ENCODE measurements at places on chromosomes 1 and 21. TPM values are rescaled to one million over a fixed set of nuclear protein-coding genes. Genes with fewer than 3 reads are reported as not detected.

DNA sequence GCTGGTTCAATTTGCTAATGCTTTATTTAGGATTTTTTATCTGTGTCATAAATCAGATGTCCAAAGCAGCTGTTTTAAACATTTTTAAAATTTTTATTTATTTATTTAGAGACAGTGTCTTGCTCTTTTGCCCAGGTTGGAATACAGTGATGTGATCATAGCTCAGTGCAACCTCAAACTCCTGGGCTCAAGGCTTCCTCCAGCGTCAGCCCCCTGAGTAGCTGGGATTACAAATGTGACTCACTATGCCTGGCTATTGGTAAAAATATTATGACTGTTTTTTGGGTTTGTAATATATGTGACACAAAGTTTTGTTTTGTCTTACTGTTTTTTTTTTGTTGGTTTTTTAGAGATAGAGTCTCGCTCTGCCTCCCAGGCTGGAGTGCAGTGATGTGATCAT is 11.8 kb downstream of the ZBED6 start:
- DNase-seq: no peak

GRCh38 chr1:50610563-50610962 is 187.3 kb upstream of the DMRTA2 start:
- no peak for DNase-seq

FALEC gene
- 2.6 TPM for total RNA-seq

SNAP47 gene
- total RNA-seq: 34.9 TPM

DNA sequence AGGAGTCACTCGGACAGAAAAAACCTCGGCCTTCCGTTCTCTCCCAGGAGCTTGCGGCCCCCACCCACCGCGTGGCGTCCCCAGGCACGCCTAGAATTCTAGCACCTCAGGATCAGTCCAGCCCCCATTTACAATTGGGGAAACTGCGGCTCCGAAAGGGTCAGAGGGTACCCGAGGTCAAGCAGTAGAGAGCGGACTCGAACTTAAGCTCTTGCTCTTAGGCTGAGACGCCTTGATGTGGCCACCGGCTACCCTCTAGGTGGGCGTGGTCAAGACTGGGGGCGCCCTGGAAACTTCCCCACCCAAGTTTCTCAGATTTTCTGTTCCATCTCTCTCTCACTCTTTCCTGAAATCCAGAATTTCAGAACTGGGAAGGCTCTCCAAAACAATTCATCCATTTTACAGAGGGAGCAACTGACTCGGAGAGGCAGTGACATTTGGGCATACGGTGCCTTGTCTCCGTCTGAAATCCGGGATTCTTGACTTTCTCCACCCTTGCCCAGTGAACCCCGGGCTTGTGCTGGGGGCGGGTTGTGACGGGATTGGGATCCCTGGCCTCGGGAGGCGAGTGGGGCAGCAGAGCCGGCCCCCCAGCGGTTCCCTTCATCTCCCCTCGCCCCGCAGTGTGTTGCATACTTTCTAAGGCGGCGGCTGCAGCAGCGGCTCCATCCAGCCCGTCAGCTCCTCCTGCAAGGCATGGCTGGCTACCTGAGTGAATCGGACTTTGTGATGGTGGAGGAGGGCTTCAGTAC is 777 bp downstream of the AZIN2 start:
- DNase-seq: peak; percentile 21

NHLH1 gene
- total RNA-seq: 0.39 TPM

DNA sequence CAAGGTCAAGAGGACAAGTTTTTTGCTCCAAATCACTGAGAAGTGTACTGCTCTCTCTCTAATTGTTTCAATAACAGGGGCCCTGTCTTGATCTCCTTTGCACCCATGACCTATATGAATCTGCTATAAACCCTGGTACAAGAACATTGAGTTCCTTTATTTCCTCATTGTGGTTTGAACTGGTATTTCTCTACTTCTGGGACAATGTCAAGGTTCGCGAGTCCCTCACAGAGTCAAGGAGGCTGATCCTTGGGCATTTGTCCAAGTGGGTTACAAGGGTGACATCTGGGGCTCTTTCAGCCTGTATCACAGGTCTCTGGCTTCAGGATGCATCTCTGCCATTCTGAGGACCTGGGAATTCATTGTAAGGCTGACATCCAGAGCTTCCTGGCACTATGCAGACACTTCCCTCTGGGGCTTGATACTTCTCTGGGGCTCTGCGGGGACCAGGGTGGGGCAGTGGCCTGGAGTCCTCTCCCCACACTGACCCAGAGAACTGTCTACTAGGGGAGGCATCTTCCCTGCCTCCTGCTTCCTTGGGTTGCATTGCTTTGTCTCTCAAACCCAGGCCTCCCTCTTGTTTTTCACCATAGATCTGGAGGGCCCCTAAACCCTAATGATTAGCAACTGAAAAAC is 22.5 kb upstream of the ZNF648 start:
- no peak for DNase-seq

ECM1 gene
- 1.9 TPM for total RNA-seq

DNA sequence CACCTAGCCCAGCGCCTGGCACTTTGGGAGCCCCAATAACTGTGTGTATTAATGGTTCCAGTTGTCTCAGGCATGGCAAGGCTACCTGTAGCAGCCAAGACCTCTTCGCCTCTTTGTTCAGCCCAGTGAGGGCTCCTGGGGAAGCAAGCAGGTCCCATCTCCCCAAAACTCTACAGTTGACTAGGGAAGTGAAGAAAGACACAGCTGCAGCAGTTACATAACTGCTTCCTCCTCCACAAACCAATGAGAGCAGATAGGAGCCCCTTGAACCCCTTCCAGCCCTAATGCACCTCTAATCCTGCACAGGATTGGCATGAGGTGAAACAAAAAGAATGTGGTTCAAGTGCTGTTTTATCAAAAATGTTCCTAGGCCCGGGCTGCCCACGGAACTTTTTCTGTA is 100.5 kb downstream of the SYF2 start:
- no peak for DNase-seq

DNA sequence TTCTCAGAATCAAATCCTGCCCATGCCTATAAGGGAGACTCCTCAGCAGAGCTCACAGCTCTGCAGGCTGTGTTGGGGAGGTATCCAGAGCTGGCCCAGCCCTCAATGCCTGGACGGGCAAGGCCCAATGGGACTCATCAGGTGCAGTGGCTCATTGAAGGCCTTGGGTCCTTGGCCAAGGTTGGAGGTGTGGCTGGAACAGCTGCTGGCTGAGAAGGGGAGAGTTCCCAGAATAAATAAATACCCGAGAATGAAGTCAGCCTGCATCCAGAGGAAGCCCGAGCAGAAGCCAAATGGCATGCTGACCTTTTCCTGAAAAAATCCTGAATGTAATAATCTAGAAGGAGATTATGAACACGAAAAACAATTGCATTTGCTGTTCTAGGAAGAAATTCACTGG is 25.2 kb upstream of the IKBKE start:
- DNase-seq: no peak

DNA sequence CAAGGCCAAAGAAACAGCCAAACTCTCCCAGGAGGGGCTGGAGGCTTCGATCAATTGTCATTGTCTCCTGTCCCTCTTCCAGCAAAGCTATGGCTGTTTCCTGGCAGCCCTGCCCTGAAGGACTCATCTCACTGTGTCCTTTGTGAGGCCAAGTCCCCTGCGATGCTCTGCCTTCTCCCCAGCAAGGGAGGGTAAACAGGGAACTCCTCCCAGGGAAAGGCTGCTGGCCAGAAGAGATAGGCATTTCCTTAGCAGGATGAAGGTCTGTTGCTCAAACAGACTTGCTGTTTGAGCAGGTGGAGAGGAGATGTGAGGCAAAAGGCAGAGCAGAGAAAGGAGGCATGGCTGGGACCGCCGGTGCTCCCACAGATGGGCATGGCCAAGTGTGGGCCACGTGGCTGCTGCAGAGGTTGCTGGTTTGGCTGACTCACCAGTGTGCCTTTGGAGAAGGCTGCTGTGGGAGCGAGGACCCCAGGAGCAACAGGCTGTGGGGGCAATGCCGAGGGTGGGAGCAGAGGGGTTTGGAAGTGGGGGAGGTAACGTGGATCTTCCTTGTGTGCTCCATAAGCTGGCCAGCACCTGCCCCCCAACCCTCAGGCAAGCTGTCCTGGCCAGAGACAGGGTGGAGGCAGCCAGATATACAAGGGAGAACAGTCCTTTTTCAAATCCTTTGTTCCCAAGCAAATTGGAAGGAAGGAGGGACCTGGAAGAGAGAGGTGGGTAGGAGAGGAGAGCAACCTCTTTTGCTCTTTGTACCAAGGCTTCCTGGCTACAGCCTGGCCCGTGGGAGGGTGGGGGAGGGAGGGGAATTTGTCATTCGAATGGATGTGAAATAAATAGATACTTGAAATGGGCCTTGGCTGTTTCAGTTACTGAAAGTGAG is 449.8 kb downstream of the SIPA1L2 start:
- no peak for DNase-seq

SLC30A1 gene
- total RNA-seq: 12.2 TPM

DMBX1 gene
- total RNA-seq: not detected

- no peak for DNase-seq
Observed at GRCh38 chr21:36707763-36708285, 8.9 kb downstream of the SIM2 start.

DNA sequence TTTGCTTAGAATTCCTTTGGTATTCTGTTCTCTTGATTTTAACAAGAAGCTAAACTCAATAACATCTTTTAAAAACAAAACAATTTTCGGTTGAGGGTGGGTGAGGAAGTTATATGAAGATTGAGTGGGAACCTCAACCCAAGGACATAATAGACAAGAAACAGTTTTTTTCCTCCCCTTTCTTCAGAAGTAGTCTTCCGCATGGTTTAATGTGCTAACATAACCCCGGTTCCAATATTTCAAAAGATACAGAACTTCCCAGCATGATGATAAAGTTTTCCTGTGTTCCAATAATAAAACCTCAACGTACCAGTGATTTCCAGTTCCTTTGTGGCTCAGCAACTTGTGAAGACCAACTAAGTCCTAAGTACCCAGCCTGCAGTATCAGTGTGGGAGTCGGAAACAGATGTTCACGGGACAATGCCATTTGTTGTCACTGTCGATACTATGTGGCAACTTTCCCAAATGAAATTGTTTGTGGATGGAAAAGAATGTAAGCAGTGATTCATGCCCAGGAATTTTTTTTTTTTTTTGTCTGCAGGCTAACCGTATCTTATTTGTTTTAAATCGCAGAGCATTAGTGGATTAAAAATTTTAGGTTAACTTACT is 48.5 kb downstream of the NR5A2 start:
- DNase-seq: no peak

GRCh38 chr1:6819246-6820040 is 34.2 kb downstream of the CAMTA1 start:
- no peak for DNase-seq

C4BPA gene
- not detected for total RNA-seq

GRCh38 chr1:23617084-23617521 is 57.8 kb upstream of the ID3 start:
- DNase-seq: no peak

- DNase-seq: no peak
Observed at GRCh38 chr1:156284757-156285156, 632 bp downstream of the TMEM79 start.

GRCh38 chr1:89260042-89260441 is 12.6 kb downstream of the GBP5 start:
- DNase-seq: no peak

PADI2 gene
- 14.2 TPM for total RNA-seq

- DNase-seq: no peak
Observed at GRCh38 chr1:76496871-76497270, 370.4 kb upstream of the ST6GALNAC5 start.

PCP4L1 gene
- total RNA-seq: 0.22 TPM

GRCh38 chr21:45019076-45019886 is 55.1 kb upstream of the ADARB1 start:
- no peak for DNase-seq

GRCh38 chr1:95132762-95133161 is 15.6 kb downstream of the TLCD4 start:
- DNase-seq: no peak

GSTM1 gene
- 30.5 TPM for total RNA-seq

DNA sequence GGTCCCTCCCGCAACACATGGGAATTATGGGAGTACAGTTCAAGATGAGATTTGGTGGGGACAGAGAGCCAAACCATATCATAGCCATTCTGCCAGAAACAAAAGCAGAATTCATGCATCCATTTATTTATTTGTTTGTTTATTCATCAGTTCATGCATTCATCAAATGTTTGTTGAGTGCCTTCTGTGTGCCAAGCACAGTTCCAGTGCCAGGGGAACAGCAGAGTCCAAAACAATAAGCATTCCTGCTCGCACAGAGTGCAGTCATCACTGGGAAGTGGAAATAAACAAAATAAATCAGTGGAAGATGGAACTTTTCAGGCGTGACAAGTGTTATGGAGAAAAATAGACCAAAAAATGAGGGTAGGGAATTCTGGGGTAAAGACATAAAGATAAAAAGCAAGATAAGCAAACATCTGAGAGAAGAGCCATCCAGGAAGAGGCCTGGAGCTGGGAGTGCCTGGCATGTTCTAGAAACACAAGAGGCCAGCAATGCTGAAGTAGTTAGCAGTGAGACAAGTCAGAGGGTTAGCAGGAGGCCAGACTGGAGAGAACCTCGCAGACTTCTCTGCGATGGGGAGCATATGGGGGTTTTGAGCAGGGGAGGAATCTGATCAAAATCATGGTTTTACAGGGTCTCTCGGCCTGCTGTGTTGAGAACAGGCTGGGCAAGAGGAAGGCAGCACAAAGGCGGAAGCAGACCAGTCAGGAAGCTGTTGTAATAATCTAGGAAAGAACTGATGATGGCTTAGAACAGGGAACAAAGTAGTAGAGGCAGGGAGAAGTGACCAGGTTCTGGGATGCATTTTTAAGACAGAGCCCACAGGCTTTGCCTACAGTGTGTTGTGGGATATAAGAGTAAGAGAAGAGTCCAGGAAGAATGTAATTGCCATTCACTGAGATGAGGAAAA is 113.2 kb downstream of the GLUL start:
- no peak for DNase-seq

DNA sequence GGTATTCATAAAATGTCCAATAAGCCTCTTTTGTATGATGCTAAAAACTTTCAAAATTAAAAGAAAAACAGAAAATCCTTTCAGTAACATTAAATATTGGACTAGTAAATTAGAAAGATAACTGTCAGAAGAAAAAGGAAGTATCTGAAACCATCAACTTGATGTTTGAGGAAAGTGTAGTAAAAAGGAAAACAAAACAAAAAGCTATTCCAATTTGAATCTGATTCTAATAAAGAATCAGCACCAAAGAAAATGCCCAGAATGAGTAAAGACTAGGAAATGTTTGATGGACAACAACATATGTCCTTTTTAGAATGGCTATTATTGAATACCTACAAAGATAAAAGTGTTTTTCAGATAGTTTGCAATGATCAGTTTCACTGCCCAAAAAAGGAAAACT is 79.9 kb upstream of the RBM34 start:
- DNase-seq: no peak

DNA sequence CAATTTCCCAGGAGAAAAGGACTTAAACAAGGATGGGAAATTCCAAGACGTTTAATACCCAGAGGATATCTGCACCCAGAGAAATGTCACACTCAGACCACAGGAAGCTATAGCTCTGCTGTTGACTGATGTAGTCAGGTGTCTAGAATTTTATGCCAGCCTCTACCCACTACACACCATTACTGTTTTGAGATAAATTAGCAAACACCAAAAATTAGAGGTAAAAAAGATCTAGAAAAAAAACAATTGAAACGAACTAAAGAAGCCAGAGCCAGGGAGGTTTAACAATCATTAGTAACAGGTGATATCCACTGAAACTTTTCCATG is 519.9 kb downstream of the SMYD3 start:
- DNase-seq: no peak

GRCh38 chr1:158374860-158375259 is 21.2 kb downstream of the CD1E start:
- DNase-seq: no peak

OR2G6 gene
- total RNA-seq: 1.8 TPM

Measured in B cell (primary cell).